T-helper 22 cell (primary cell): ENCODE measurements at places on chromosomes 6 and 20.
A peak's percentile ranks its signal among the peaks of the same experiment; 100 is the strongest.

GRCh38 chr6:115468272-115469005, 592.3 kb downstream of the FRK start:
- DNase-seq: no peak

- DNase-seq: no peak
These were observed 201.5 kb downstream of the FARS2 start for GRCh38 chr6:5462856-5463255.

- DNase-seq: no peak
These were observed 85.9 kb downstream of the THBS2 start for GRCh38 chr6:169167581-169168301.

GRCh38 chr20:50281831-50282591, 91.4 kb downstream of the CEBPB start:
- no peak for DNase-seq

DNA sequence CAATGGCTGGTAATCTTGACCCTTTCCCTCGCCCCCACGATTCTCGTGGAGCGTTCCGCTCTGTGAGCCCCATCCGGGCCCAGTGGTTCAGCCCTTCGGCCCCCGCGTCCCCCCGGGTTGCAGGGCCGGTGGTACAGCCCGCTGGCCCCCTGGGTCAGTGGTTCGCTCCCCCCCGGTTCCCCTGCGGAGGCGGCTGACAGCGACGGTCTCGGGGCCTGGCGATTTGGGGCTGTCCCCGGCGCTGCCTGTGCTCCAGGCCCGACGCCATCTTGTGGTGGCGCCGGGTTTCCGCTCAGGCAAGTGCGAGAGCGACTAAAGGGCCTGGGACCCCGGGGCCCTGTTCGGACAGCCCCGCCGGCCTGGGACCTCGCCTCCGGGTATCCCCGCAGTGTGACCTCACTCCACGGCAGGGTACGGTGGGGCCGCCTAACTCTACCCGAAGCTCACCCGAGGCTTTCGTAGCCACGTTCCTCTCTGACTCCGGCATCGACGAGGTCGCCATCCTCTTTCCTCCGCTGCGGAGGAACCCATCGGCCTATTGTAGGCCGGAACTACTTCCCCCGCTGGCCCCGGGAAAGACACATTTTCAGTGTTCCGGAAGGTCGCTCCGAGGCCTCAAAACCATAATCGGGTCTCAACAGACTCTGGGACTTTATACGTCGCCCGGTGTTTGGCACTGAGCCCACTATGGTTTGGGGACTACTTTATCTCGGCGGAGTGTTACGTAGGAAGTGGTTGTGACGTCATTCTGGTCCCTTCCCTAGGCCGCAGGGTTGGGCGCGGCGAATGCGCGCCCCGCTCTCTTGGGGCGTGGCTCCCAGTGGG, at the start of gene ZNF335:
Gene ZNF335, minus strand, starts transcription at position 529 of the 825 bp plus-strand sequence. CDS start 793 bp downstream, outside the sequence.
- peak; percentile 88 for DNase-seq

DNA sequence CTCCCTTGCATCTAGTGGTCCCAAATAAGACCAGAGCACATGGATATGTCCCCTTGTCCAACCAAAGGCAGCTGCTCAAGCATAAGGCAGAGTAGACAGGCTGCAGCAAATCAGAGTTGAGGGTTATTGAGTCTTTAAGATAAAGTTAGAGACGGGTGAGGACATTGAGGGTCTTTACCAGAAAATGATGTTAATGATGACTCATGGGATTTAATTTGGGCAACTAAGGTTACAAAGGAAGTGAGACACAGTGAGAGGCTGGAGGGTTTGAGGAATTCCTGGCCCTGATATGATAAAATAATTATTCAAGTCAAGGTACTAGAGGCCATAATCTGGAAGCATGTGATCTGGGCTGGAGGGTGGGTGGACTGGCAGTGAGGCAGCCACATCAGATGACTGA, 133.6 kb downstream of the ALDH8A1 start:
- no peak for DNase-seq

- DNase-seq: no peak
These were observed 141.5 kb upstream of the PDE7B start for GRCh38 chr6:135710042-135710441.

GRCh38 chr6:167811040-167811439, 15.7 kb upstream of the AFDN start:
- DNase-seq: no peak

DNA sequence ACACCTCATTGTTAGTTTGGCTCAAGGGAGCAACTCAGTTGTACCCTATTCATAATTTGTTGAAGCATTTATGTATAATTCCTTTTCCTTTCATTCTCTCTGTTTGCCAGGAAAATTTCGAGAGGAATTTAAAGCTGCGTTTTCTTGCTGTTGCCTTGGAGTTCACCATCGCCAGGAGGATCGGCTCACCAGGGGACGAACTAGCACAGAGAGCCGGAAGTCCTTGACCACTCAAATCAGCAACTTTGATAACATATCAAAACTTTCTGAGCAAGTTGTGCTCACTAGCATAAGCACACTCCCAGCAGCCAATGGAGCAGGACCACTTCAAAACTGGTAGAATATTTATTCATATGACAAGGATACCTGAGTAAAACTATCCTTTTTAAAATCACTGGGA, 45.2 kb upstream of the GFRAL start:
- no peak for DNase-seq

- peak; percentile 51 for DNase-seq
These were observed 44.7 kb downstream of the NFATC2 start for GRCh38 chr20:51497542-51498467.

- DNase-seq: no peak
These were observed 19.6 kb downstream of the ANGPT4 start for GRCh38 chr20:896501-897025.

DNA sequence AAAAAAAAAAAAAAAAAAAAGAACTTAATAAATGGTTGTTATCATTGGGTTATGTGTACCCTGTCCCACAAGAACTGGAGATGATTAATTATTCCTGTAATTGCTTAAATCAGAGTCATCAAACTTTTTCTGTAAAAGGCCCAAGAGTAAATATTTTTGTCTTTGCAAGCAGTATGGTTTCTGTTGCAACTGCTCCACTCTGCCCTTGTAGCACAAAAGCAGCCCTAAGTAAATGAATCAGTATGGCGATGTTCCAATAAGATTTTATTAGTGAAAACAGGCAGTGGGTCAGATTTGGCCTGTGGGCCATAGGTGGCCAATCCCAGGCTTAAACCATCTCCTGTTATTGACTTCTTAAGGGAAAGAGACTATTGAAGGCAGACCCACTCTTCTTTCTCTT, 252.7 kb downstream of the TSHZ2 start:
- DNase-seq: no peak

DNA sequence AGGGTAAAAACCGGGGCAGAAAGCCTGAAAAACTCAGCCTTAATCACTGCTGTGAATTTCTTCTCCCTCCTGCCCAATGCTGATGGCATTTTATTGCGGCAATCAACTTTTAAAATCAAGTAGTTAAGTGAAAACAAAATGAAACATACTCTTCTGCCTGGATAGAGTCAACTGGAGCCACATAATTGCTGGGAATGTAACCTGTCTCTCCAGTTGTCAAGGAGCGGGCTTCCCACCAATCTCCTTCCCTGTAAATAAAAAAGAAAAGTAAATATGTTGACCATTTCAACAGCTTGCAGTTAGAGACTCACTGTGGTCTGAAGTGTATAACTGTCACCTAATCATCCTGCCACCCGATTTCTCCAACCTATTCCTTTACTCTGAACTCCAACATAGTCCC, 102.1 kb upstream of the TRAF3IP2 start:
- DNase-seq: no peak

DNA sequence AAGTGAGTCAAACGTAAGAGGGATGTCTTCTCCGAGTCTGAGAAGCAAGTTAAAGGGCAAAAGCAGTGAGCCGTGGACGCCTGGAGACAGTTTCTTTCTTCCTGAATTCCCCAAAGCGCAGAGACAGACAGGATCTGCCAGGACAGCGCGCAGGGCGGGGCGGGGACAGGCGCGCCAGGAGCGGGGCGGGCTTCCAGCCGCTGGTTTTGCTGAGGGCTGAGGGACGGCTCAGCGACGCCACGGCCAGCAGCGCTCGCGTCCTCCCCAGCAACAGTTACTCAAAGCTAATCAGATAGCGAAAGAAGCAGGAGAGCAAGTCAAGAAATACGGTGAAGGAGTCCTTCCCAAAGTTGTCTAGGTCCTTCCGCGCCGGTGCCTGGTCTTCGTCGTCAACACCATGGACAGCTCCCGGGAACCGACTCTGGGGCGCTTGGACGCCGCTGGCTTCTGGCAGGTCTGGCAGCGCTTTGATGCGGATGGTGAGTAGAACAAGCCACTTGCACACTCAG, at the start of gene SCGN:
Gene SCGN, plus strand, starts transcription at position 209 of the 509 bp plus-strand sequence. Its CDS starts 189 bp downstream, at position 398.
- DNase-seq: no peak

GRCh38 chr6:129709196-129709768, 695 bp downstream of the ARHGAP18 start:
- no peak for DNase-seq

GRCh38 chr6:35062676-35063574, 78.2 kb downstream of the TCP11 start:
- DNase-seq: no peak

DNA sequence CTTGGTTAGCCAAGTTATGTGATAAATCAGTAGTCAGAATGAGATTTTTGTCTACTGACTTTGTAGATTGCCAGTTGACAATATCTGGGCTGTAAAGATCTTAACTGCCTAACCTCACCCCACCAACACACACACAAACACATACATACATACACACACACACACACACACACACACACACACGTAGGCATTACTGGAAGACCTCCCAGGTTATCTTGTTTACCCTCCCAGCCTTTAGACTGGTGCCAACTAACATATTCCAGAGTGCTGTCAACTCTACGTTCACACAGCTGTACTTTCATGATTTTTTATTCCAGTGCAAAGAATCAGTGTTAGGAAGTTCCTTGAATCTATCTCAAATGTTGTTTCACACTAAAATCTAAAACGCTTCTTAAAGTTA, 38.9 kb downstream of the BMP5 start:
- DNase-seq: no peak

DNA sequence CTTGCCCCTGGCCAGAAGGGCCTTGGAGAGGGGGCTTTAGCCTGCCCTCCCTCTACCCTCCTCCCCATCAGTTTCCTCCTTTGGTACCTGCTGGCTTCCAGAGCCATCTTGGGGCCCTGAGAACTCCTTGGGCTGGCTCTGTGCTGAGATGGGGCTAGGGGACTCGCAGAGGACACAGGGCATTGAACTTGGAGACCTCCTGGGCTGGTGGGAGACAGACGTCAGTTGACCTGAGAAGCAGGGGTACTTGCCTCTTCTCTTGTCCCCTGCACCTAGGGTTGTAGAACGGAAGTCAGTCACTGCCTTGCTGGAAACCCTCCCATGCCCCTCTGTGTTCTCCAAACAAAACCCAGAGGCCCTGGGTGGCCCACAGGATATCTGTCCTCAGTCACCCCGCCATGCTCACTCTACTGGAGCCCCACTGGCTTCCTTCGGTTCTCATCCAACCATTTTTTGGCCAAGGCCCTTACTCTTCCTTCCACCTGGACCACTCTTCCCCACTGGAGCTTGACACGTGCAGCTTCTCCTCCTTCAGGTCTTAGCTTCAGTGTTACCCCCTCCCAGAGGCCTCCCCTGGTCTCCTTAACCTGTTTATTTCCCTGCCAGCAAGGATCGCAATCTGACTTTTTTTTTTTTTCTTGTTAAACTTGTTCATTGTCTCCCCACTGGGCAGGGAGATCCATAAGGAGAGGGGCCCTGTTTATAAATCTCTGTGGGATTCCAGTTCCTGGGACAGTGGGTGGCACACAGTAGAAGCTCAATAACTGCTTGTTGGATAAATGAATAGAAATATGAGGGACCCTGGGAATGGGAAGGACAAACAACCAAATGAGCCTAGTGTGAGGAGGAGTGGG, 971 bp downstream of the RBCK1 start:
- DNase-seq: no peak

DNA sequence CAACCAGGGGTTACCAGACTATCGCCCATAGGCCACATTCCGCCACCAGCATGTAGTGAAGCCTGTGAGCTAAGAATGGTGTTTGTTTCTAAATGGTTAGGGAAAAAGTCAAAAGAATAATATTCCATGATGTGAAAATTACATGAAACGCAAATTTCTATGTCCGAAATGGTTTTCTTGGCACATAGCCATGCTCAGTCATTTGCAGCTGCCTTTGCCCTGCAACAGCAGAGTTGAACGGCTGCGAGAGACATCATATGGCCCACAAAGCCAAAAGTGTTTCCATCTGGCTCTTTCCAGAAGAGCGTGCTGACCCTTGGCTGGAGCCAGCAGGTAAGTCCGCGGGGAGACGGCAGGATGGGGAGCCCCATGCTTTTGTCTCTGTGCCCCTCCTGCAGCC, 60.7 kb downstream of the FAM120B start:
- no peak for DNase-seq

- no peak for DNase-seq
These were observed 24.4 kb upstream of the ID1 start for GRCh38 chr20:31580706-31581105.

DNA sequence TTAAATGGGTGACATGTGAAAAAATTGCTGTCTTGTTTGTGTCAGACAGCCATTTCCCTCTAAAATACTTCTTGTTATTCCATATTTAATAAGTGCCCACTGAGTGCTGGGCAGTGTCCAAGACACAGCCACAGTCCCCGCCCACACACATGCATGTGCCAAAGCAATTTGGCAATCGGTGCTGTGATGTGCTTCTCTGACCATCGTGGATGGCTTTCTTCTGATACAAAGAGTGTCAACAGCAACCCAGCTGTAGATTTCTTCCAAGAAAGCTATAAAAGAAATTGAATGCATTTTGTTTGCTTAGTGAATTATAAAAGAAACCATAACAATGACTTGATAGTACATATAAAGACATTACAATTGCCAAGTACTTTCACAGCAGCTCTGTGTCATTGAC, 140.5 kb upstream of the ATXN1 start:
- DNase-seq: no peak

GRCh38 chr6:101926149-101926925, 532.8 kb downstream of the GRIK2 start:
- DNase-seq: no peak

DNA sequence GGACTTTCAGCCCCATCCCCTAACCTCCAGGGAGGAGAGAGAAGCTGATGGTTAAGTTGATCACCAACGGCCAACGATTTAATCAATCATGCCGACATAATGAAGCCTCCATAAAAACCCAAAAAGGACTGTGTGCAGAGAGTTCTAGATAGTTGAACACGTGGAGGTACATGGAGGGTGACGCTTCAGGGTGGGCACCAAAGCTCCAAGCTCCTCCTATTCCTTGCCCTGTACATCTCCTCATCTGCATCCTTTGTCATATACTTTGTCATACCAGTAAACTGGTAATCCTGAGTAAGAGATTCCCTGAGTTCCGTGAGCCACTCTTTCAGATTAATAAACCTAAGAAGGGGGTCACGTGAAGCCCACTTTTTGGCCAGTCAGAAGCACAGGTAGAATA, 3.7 kb upstream of the GMDS start:
- no peak for DNase-seq

DNA sequence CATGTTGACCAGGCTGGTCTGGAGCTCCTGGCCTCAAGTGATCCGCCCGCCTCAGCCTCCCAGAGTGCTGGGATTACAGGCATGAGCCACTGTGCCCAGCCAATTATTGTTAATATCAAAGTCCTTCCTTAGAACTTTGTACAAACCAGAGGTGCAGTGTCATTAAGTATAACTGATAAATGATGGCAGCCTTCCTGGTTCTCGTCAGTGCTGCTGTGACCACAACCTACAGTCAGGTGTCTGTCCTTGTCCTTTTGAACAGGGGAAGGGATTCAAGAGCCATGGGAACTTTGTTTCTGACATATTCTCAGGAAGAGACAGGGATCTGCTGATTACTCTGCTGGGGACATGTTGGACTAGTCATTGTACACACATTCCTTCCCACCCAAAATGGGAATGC, 103.2 kb upstream of the TIAM2 start:
- DNase-seq: no peak
